ENCODE measurements at places on chromosomes 5 and 9.

- DNase-seq = no peak
Observed at GRCh38 chr9:115790520-115790919, 363.1 kb upstream of the PAPPA start.

GRCh38 chr5:36397901-36398536 is 96.3 kb upstream of the RANBP3L start:
- DNase-seq = no peak

GRCh38 chr5:2584579-2585269 is 166.8 kb downstream of the IRX2 start:
- no peak for DNase-seq

DNA sequence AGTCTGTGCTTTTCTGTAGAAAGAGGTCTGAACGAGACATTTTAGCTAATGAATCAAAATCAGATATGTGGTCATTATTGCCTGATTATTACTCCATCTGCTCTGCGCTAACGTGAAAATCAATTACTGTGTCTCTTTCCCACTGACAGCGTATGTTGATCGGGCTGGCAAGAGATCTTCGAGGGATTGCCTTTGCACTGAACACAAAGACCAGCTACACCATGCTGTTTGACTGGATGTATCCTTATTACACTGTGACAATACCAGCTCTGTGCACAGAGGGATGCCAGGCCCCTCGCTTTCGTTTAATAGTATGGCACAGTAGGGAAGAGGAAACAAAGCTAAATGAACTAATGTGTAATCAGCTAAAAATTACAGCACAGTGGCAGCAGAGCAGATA is 103.7 kb upstream of the TLX3 start:
- no peak for DNase-seq

DNA sequence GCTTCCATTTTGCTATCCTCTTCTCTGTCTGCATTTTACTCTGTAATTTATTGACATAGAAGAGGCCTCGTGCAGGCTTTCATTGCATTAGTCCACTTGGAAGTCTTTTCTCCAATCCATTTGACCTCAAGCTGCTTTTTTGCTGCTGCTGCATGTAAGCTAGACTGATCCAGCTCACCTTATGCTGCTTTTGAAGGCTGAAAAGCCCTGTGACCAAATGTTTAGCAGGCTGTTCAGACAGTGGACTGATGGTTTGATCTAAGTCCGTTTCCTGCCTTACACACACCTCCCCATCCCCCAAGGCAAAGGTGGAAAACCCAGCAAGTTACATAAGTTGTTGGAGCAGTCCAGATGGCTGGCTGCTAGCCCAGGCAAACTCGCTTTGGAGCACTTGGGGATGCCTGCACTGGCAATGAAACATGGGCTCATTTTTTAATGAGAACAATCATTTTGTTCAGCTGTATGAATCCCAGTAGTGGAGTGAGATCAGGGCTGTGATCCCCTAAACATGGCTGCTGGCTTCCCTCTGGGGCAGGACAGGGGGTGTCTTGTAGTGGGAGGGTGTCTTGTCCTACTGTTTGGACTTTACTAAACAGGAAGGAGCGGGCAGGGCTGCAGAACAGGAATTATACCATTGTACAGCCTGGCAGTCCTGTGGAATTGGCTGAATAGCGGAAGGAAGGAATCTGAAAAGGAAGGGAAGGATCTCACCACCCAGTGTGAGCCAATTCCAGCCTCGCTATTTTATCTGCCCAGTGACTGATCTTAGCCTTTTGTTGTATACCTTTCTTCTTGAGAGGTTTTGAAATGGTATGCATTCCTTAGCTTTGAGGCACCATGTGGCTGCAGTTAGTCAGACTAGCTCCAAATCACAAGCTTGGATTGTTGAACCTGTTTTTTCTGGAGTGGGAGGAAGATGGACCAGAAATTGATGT is 212.0 kb downstream of the ARHGAP26 start:
- no peak for DNase-seq

DNA sequence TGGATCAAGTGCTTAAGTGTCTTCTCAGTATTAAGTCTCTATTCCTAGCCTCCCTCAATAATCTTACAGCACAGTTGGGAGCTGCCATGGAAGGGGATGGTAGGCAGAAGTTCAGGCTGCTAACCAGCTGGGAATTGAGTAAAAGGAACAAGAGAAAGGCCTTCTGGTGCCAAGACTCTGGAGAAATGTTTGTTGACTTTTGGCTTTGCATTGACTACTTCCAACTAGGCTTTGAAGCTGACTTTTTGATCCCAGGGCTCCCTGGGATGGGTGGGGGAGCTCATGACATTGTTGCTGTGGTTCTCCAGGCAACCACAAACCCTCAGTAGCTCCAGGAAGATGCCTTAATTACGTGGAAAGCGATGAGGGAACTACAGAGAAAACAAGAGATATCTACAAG is 85.2 kb upstream of the HTR4 start:
- DNase-seq = no peak

GRCh38 chr9:38144421-38144820 is 75.4 kb upstream of the SHB start:
- DNase-seq = no peak

DNA sequence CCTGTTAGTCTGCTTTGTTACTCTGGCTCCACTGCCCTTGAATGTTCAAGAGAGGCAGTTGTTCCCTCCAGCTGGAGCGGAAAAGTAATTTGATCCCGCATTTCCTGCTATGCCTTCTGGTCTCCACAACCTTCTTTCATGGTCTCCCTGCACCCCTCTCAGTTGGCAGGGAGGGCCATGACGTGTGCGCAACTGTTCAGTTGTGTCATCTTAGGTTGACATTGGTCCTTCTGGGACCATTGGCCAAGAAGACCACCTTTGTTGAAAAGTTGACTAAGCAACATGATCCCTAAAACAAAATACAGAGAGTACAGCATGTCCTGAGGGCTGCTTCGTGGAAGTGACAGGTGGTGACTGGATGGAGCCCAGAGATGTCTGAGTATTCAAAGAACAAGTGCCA is 192.5 kb upstream of the TUT7 start:
- no peak for DNase-seq

GRCh38 chr5:156835905-156836304 is 14.2 kb upstream of the PPP1R2B start:
- no peak for DNase-seq

- DNase-seq = no peak
Observed at GRCh38 chr5:18745042-18745987, 1111.1 kb downstream of the TAF11L14 start.

- no peak for DNase-seq
Observed at GRCh38 chr9:129507805-129508204, 113.1 kb downstream of the C9orf50 start.

DNA sequence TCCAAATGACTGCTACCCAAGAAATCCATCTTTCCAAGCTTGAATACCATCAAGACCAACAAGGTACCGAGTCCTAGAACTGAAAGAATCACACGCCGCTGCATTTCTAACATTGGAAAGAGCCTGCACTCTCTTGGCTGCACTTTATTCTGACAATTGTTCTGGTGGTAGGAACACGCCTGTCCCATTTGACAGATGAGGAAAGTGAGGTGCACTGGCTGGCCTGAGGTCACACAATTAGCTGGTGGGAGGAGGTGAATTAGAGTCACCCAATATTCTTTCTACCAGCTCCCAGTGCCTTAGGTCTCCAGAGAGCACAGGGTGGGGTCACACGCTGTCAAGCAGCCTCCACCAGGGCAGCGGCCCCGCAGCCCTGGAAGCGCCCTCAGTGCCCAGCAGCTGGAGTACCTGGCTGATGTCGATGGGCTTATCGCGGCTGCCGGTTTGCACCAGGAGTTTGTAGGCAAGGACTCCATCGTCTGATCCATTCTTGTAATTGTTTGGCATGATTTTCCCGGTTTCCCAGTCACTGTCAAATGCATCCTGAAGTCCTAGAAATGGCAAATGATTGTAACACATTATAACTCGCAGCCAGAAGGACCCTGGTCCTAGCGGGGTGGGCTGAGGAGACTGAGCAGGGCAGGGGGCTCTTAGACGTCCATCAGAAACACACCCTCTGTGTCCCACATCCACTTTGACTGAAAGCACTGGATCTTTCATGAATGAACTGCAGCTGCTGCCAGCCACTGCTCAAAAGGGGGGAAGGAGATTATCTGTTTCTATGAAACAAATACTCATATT is 55.1 kb downstream of the PTCH1 start:
- no peak for DNase-seq

GRCh38 chr5:150211156-150212030 is 21.5 kb downstream of the SLC6A7 start:
- no peak for DNase-seq

Measured in cortex of kidney (tissue), 1 donor.